ENCODE measurements at places on chromosomes 2 and 18.

DNA sequence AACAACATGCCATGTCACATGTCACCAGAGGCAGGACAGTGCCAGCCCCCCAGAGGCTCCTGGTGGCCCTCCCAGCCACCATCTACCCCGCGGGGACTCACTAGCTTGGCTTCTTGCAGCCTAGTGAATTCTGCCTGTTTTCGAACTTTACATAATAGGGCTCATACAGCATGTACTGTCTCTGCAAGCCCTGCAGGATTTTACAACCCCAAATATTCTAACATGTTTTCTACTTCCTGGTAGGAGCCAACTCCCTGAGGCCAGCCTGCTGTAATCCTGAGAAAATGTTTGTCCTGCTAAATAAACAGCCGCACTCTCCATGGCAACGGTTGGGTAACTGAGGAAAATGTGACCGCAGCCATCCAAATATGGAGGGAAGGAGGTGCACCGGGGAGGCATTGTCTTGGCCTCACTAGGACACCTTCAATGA, 2.7 kb downstream of the PER2 start:
- no peak for DNase-seq

GRCh38 chr2:224753743-224754540, 37.8 kb upstream of the CCDC195 start:
- DNase-seq, result no peak

DNA sequence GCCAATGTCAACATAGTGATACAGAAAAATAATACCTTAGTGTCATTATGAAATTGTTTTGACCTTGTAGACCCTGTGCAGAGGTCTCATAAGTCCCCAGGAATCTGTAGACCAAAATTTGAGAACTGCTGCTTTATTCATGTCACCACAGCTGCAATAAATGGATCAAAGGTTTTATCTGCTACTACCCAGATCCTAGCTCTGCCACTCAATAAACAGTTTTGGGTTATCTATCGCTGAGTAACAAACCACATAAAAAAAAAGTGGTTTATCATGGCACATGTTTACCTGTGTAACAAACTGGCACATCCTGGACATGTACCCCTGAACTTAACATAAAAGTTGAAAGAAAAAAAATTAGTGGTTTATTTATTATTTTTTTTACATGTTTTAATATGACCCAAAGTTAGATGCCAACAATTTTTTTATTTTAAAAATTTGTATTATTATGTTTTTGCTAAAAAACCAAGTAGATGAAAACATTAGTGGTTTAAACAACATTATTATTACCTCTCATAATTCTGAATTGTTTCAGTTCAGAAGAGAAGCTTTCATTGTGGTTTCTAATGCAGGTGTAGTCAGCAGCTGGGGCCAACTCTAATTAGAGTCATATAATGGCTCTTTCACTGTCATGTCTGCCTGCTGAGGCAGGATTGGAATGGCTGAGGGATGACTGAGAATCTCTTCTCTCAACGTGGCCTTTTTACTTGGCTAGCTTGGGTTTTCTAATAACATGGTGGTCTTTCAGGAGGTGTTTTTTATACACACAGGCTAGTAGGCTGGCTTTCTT, 103.3 kb upstream of the SLC38A11 start:
- no peak for DNase-seq

- DNase-seq, result no peak
Observed at GRCh38 chr2:44843086-44843485, 98.4 kb upstream of the SIX3 start.

- no peak for DNase-seq
Observed at GRCh38 chr2:64731263-64731643, 77.5 kb upstream of the SERTAD2 start.

DNA sequence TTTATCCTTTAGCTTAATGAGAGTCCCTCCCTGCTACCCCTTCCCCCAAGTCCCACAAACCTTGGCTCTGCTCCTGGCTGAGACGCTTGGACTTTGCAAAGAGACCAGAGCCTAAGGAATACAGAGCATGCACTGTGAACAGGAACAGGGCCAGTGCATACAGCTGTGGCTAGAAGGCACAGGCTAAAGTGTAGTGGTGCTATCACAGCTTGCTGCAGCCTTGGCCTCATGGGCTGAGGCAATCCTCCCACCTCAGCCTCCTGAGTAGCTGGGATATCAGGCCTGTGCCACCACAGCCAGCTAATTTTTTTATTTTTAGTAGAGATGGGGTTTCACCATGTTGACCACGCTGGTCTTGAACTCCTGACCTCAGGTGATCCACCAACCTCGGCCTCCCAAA, 39.5 kb upstream of the ASXL2 start:
- no peak for DNase-seq

DNA sequence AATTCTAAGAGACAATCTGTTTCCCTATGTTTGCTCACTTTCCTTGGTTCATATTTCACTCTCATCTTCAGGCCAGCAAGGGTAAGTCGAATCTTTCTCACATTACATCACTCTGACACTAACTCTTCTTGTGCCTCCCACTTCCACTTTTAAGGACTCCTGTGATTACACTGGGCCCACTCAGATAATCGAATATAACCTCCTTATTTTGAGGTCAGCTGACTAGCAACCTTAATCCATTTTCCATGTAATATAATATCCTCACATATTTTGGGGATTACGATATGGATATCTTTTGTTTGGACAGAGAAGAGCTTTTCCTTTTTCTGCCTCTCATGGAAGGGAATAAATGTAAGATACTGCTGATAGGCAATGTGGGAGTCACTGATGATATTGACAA, 2015.7 kb upstream of the LRRTM1 start:
- no peak for DNase-seq

GRCh38 chr2:98487806-98488189, 43.1 kb downstream of the INPP4A start:
- no peak for DNase-seq

GRCh38 chr2:137547842-137548241, 416.4 kb upstream of the HNMT start:
- DNase-seq, result no peak

- no peak for DNase-seq
Observed at GRCh38 chr2:45483997-45484396, 127.1 kb downstream of the SRBD1 start.

DNA sequence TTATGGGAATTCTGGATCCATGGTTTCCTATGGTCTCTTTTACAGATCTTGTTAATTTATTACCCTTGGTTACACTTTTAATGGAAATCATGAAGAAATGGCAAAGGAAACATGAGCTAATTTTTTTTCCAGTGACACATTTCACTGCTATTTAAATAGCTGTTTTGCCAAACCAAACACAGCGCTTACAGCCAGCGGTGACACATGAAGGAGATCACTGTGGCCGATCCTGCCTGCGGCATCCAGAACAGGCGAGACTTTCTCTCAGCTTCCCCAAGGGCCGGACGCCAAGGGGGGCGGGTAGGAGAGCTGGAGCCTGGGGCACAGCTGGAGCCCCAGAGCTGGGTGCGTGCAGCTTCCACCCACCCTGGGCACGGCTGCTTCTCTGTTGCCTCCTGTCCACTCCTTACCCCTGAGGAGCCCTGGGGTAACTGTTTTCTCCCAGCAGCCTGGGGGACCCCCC, 81.4 kb upstream of the PKDCC start:
- DNase-seq, result no peak

GRCh38 chr2:78260861-78261260, 738.7 kb upstream of the LRRTM4 start:
- DNase-seq, result no peak

- DNase-seq, result no peak
Observed at GRCh38 chr2:61993422-61994024, 88.0 kb downstream of the COMMD1 start.

DNA sequence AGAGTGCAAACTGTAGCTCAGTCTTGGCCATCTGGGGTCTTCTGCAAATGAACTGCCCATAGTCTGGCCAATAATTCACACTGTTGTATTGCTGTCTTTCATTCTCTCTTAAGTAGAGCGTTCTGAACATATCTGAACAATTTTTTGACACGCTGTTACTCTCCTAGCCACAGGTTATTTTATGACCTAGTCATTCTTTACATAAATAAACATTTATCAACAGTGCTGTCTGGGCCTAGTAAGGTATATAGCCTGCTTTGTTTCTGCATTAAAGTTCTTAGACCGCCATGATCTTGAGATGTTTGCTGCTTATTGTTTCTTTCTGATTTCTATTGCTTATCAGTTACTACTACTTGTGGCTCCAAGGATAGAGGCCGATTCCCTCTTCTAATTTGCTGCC, 226.4 kb downstream of the NEDD4L start:
- DNase-seq, result no peak

DNA sequence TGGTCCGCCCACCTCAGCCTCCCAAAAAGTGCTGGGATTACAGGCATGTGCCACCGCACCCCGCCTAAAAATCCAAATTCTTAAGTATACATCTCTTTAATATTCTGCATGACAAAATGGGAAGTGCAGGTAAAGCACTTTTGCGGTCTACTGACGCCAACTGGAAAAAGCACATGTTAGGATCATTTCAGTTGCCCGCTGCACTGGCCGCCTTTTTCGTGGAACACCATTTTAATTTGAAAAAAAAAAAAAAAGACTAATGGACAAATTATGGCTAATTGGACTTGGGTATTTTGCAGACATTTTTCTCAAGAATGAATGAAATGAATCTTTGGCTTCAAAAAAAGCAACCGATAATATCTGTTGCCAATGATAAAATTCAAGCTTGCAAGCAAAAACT, 129.3 kb upstream of the GPC1 start:
- DNase-seq, result no peak

DNA sequence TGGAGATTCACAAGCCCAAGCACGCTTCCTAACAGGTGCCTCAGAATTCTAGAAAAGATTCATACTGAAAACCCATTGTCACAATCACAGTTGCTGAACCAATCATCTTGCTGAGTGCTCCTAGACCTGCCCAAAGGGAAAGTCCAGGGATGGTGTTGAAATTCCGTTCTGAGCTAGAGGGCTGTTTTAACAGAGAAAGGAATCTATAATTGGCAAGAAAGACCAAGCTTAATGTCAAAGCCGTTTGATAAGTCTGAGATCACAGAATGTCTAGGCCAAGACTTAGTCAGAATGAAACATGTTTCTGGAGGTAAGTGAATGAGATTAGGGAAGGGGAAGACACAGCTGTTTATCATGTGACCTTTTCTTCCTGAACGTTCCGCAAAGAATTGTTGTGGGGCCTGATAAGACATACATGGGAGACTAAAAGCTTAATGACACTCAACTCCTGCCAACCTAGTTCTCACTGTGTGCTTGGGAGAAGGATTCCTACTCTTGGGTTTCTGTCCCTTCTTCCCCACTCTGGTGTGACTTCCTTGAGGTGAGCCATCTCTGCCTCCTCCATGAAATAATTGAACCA, 27.5 kb downstream of the PMAIP1 start:
- no peak for DNase-seq

DNA sequence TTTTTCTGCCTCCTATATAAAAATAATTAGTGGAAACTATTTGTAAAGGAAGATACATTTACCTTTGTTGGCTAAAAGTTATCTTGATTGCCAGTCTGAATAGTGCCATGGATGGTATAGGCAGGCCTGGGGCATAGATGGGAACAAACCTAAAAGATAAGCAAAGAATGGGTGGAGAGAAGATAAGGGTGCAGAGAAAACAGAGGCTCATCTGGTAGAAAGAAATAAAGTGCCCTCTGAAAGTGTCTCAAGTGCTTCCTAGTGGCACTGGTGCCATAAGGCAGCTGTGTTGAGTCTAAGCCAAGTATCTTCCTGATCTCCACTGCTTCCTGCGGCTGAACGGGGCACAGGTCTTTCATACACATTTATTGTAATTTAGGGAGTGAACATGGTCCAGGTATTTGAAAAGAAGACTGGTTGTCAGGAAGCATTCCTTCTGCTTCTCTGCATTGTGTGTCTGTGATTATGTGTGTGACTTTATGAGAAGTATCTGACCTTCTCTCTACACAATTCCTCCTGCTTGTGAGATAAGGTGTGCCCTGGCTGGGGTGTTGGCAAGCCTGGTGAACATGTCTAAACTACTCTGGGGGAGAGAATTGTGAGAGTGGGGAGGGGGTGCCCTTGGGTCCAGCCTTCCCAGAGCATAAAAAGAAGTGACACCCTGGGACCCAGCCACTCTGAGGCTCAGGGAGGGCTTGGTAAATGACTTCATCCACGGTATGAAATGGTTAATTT, 280.5 kb downstream of the CAMKMT start:
- DNase-seq, result no peak

DNA sequence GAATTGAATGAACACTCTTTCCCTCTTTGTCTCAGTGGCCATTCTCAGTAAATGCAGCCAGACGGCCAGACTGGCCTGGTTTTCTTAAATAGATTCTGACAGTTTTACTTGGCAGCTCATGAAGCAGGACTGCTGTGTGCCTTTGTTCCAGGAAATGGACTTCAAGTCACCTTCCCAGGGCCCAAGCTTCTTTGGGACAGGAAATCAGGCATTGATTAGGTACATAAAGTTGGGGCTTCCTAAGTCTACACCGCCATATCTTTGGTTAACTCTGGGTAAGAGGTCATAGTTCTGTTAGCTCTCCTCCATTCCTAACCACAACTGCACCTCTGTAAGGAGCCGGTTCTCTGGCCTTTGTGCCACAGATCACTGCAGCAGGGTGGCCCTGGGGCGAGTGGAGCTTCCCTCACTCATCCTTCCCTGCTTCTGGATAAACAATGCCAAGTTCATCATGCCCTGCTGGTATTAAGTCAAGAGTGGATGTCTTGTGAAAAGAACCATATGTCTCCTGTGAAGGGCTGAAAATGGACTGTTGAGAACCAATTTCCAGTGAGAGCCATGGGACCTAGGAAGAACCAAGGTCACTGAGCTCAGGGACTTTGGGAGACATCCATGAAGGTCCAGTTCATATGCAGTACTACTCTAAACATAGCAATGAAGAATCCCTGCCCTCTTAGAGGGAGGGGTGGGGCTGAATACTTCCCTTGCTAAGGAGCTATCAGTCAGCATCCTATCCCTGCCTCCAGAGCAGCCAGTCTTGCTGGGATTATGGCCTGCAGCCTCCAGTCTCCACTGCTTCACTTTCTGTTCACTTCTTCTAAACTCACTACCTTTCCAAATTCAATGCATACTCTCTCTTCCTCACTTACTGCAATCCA, 122.6 kb upstream of the XPO1 start:
- DNase-seq, result no peak

GRCh38 chr2:64404002-64404731, 49.8 kb upstream of the LGALSL start:
- no peak for DNase-seq

DNA sequence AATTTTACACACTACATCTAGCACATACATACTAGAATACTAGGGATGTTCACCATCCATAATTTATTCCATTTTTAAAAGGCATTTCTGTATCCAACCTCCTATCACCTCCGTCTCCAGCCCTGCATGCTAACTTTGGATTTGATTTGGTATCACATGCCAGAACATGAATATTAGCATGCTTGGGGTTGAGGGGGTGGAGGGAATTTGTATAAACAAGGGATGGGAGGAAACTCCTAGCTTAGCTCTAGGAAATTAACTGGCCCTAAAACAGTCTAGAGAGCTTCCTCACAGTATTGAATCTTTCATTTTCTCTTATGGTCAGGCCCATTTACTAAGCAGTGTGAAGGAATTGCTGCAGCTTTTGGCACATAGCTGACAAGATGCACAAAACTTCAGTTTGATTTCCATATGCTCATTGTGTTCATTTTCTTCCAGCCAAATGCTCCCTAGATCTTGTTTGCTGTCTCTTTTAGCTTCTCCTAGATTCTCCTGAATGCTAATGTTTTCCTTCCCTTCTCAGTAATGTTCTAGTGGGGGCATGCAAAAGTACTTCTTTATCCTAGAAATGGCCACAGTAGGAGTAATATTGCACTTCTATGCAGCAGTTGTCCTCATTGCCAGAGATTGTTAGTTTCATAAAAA, 135.2 kb downstream of the VWC2L start:
- no peak for DNase-seq

- no peak for DNase-seq
Observed at GRCh38 chr2:196415384-196415783, 224.1 kb upstream of the CCDC150 start.

Data from stimulated activated CD4-positive, alpha-beta T cell treated with anti-CD3 and anti-CD28 coated beads, Interleukin-4, amount 100 ng/mL, for 4 hours (primary cell).